ENCODE measurements at places on chromosomes 2 and 18.

DNA sequence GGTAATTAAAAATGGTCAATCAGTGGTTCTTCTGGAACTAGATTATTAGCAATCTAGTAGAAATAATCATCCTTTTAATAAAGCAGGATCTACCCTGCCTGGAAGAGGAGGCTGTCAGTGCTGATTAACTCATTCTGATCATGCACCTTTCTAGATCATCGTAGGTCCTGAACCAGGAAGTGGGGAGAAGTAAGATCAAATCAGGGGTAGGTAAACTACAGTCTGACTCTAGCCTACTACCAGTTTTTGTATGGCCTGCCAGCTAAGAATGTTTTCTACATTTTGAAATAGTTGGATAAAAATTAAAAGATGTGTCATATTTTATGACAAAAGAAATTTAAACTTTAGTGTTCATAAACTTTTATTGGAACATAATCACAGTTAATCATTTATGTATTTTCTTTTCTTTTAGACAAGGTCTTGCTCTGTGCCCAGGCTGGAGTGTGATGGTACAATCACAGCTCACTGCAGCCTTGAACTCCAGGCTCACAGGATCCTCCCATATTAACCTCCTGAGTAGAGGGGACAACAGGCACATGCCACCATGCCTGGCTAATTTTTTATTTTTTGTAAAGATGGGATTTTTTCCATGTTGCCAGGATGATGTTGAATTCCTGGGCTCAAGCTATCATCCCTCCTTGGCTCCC lies 36.1 kb downstream of the C18orf54 start:
- DNase-seq = no peak

DNA sequence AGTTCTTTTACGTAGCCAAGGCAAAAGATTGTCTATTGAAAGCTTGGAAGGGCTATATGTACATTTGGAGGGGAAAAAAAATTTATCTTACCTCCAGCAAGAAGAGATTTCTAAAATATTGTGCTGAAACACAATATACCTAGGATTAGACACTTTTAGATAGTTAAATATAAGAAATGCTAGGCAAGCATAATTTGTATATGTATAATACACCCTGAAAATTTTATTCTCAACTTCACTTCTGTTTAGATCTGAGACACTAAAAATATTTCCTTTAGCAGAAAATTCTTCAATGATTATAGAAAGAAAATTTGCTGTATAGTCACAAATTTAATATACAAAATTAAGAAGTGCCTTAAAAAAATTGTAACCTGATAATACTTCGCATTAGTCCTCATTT lies 42.6 kb downstream of the ITGAV start:
- no peak for DNase-seq

DNA sequence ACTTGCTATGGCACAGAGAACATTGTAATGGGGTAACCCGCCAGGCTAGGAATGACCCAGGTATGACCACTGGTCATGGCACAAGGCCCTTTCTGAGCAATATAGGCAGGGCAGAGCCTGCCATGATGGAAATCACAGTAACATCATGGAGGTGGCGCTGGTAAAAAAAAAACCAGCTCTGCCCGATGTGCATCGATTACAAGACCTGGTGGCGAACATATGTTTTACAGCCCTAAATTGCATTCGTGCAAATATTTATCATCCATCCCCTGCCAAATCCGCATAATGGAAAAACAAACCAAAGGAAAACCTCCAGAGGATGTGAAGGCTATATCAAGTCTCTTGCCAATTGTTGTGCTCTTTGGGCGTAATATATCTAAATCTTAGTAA lies 60.6 kb downstream of the SEMA4F start:
- no peak for DNase-seq

DNA sequence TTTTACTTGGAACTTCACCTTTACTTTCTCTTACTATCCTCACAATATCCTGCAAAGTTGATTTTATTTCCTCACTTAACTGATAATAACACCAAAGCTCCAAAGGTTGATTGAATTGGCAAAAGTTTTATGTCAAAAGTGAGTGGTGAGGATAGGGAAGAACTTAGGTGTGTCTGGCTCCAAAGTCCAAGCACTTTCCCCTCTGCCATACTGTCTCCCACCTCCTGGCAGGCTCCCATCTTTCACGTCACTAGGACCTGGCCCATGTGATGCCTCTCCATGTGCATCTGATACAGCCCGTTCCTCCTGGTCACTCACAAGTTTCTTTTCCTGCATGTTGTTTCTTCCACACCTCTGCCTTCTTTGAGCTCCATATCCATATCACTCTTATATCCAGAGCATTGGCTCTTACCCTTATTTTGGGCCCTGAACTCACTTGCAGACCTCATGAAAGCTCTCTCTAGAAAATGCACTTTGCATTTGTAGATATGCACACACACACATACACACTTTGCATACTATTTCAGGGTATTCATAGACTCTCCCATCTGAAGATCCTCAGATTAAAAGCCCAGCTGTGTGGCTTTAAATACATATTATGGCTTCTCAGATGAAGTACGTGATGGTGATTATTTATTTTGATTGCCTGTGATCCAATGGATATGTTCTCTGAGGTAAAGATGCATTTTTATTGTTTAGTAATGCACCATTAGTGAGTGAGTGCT lies 12.3 kb downstream of the MEP1B start:
- DNase-seq = no peak

- DNase-seq = no peak
Observed at GRCh38 chr2:72511906-72512305, 313.9 kb downstream of the EXOC6B start.

- DNase-seq = no peak
Observed at GRCh38 chr2:111535404-111535803, 348.6 kb downstream of the ANAPC1 start.

DNA sequence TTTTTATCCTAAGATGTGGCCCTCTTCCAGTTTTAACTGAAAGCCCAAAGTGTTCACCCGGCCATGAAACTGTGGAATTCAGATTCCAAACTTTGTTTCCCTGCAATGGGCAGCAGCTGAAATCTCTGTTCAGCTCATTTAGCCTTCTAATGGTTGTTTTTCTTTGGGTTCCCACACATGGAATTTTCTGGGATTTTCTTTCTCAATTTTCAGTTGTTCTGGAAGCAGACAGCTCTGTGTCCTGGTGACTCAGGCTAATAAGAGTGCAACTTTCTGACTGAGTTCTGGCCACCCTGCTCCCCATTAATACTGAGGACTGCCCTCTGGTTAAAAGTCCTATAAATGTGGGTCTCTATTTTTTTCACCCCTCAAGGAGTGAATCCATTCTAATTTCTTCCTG lies 78.5 kb downstream of the PMS1 start:
- no peak for DNase-seq

- peak; percentile 58 for DNase-seq
Observed at GRCh38 chr2:219002395-219003266, 9.4 kb upstream of the CRYBA2 start.

DNA sequence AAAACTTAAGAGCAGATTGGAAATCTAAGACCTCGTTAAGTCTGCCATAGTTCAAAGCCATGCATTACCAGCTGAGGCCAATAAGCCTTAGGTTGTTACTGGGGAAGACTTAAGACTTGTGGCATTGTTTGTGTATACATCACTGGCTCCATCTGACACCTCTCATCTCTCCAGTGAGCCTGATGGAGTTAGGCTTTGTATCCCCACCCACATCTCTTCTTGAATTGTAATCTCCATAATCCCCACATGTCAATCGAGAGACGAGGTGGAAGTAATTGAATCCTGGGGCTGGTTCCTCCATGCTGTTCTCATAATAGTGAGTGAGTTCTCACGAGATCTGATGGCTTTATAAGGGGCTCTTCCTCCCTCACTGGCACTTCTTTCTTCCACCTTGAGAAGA lies 404.6 kb downstream of the ARHGAP15 start:
- DNase-seq = no peak

Measured in COLO829 (cell line).